ENCODE measurements at places on chromosomes 5 and 9.

GRCh38 chr5:128216860-128217531 lies 133.4 kb downstream of the SLC12A2 start:
- peak; percentile 37 for DNase-seq

- no peak for DNase-seq
Observed at GRCh38 chr5:158820891-158821290, 278.8 kb downstream of the EBF1 start.

DNA sequence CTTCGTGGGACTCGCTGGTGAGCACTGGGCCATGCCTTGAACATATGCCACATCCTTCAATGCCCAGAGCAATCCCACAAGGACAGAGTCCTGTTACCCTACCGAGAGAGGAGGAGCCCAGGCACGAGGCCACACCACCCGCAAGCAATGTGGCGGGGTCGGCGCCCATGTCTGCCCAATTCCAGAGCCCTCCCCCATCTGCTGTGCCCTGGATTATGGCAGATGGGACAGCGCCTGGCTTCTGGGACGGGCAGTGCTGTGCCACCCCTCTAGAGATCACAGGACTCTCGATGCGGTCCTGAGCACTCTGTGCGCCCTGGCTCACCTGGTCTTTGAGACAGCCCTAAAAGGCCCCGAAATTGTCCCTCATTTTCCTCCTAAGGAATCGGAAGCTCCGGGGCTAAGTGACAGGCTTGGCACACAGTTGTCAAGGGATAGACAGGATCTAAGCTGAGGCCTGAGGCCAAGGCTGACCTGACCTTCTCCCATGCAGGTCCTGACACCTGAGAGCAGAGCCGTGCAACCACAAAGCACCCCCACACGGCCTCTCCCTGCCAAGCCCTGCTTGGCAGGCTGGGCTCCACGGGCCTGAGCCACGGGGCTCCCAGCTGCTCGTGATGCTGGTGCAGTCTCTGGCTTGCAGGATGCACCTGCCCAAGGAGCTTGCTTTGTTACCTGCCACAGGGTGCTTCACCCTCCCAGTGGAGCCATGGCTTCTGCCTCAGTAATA lies 48.8 kb downstream of the PRRT1B start:
- DNase-seq, result no peak

GRCh38 chr9:37005517-37006140 lies 28.4 kb downstream of the PAX5 start:
- DNase-seq, result no peak

- DNase-seq, result no peak
Observed at GRCh38 chr5:80834710-80835109, 125.5 kb upstream of the RASGRF2 start.

Measured in heart right ventricle (tissue), 16 donors.